ENCODE measurements at places on chromosomes 7 and 10.

GRCh38 chr7:139758388-139758787 is 19.4 kb downstream of the HIPK2 start:
- no peak for DNase-seq

DNA sequence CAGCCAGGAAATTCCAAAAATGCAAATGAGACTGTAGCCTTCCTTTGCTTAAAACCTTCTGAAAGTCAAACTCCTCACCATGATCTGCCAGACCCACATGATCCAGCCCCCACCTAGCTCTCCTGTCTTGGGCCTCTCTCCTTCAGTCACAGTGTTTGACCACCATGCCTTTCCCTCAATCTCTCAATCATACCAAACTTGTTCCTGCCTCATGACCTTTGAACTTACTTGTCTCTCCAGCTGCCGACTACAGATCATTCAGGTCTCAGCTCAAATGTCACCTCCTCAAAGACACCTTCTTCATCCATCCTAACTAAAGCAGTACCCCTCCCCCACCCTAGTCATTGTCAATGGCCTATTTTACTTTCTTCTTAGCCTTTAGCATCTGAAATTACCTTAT is 9.3 kb upstream of the ADD3 start:
- no peak for DNase-seq

- peak; percentile 78 for DNase-seq
Measured at GRCh38 chr10:5434017-5434753, 21.8 kb downstream of the NET1 start.

GRCh38 chr7:100649826-100650565 is 6.3 kb downstream of the ACTL6B start:
- no peak for DNase-seq

DNA sequence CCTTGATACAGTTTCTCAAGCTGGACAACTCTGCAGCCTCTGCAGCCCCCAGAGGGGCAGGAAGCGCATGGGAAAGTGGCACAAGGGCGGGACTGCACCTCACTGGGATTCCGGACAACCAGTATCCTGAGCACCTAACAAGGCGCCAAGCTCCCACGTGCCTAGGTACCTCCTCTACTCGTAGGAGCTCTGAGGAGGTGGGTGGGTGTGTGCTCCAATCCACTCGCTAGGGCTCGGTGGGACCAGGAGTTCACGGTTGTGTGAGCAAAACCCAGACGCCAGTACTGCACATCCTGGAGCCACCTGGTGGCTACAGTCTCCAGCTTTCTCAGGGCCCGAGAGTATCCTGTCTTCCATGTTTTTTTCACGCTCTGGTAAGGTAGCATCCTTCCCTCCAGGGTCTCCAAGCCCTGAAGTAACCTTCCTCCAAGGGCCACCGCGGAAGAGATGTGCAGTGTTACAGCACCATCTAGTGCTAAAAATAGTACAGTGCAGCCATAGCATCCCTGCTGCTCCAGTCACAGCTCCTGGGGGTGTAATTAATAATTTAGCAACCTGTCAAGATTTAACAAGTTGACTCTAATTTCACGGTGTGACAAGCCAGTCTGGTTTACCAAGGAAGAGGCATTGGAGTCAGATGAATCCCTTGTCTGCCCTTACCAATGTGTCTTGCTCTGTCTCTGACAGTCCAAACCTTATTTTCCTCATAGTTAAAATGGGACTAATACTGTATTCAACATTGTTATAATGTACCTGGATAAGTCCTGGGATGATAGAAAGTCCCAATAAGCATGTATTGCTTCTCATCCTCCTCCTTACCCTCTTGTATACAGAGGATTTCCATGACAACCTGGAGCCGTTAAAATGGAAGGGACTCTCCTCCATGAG is 70.4 kb downstream of the HERPUD2 start:
- DNase-seq = peak; percentile 73

GRCh38 chr10:33381451-33382215 is 47.2 kb upstream of the NRP1 start:
- no peak for DNase-seq

DNA sequence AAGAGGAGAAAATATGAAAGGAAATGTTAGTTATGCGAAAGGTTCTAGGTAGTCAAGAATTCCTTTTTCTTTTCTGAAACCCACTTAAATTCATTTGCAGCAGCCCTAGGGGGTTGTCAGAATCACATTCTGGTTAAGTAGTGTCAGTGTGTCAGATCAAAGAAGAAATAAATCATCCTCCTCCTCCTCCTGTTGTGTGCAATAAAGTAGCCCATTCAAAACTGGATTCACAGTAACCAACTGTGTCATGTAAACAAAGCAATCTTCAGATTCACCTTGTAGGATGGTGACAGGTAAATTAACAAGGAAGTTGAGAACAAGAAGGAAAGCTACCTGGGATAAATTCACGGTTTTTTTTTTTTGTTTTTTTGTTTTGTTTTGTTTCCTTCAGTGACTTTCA is 127.5 kb downstream of the NSUN6 start:
- DNase-seq = no peak

- no peak for DNase-seq
Measured at GRCh38 chr10:3911713-3912442, 126.9 kb upstream of the KLF6 start.

- no peak for DNase-seq
Measured at GRCh38 chr7:25537662-25538375, 309.5 kb upstream of the NPVF start.

DNA sequence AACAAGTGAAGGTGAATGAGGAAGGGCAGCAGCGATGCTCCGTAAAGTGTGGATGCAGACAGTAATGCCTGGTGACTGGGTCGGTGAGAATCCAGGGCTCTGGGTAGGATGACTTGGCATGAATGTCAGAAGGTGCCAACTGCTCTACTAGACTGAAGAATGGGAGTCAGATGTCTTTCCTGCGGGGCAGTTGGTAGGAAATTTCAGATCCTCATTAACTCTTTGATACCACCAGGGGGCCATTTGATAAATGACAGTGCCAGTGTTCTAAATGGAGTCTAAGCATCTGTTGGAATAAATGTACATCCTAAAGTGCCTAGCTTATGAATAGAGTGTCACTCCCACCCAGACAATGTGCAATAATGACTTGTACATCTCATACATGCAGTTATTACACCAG is 462.0 kb downstream of the GRM8 start:
- DNase-seq = peak; percentile 24

All from hematopoietic multipotent progenitor cell treated with erythropoietin and hydrocortisone succinate and interleukin-3 and kit ligand, for 4 days (in vitro differentiated cells).